IPS-NIHi11 (cell line): ENCODE measurements at places on chromosomes 3 and 15.

GRCh38 chr3:129820587-129820986, 72.9 kb downstream of the TMCC1 start:
- no peak for DNase-seq

GRCh38 chr3:108527109-108527508, 16.7 kb upstream of the MYH15 start:
- DNase-seq, result no peak

GRCh38 chr3:45646051-45646585, 43.1 kb upstream of the SACM1L start:
- DNase-seq, result no peak

DNA sequence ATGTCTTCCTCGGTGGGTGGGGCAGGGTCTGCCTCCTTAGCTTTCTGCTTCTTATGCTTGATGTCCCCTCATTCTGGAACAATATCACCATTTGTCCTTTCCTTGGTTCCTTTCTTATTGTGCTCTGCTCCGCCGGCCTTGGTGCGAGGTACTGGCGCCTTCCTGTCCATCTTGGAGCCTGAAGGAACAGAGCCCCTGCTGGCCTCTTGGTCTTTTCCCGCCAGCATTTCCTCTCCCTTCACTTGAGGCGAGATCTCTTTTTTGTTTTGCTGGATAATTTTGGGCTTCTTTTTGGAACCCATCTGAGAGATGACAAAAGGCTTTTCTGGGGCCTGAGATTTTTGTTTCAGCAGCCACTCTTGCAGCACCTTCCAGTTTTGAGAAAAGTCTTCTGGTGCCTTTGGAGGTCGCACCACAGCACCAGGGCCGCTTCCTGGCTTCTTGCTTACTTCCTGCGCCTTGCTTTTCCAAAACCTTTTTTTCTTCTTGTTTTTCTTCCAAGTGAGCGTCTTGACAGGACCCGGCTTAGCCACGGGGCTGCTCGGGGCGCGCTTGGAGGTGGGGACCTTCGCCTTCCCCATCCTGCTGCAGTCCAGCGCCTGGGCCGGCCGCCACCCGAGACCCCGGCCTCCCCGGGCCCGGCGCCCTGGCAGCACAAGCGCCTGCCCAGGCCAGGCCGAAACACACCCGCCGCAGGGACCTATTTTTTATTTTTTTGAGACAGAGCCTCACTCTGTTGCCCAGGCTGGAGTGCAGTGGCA, 127.1 kb downstream of the KLF13 start:
- DNase-seq, result no peak

- peak; percentile 31 for DNase-seq
These were observed 88.6 kb upstream of the GSK3B start for GRCh38 chr3:120182613-120183511.

DNA sequence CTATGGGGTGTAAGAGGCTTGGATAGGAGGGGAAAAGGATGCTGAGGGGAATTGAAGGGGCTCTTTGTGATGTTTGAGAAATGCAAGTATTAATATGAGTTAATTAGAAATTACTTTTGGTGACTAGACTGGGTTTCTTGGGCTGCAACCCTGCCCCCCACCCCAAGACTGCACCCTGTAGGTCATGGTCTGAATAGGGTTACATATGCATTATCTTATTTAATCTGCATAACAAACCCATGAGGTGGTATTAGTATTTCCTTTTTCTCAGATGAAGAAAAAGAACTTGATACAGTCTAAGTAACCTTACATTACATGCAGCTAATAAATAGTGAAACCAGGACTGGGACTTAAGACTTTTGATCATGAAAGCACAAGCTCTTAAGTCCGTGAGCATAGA, 5.6 kb upstream of the ZBTB38 start:
- DNase-seq, result no peak

- no peak for DNase-seq
These were observed 99.9 kb downstream of the LINGO1 start for GRCh38 chr15:77532846-77533245.

DNA sequence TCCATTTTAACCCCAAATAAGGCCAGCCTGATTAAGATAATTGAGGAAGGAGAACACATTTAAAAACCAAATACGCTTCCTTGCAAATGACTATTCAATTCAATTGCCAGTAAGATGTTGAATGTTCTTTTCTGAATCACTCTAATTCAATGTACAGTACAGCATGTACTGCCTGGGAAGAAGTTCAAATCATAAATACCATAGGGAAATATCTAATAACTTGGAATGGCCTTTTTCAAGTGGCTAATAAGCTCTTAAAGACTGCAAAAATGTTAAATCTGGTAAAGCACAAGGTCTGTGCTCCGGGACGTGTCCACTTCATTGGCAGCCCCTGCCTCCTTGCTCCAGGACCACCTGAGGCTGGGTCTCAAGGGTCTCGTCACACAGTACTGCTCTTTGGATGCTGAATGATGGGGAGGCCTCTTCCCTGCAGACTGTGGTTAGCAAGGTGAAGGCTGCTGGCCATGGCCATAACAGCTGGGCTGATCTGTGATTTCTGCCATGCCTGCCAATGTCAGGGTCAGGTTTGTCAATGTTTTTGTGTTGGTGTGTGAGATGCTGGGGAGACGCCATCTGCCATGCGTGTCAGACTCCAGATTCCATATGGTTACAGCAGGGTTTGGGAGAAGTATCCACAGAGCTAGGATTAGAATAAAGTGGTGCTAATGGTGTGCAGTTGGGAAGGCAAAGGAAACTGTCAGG, 300.5 kb downstream of the ADAMTS17 start:
- DNase-seq, result no peak

GRCh38 chr15:70792171-70792573, 28.8 kb upstream of the UACA start:
- DNase-seq, result no peak

DNA sequence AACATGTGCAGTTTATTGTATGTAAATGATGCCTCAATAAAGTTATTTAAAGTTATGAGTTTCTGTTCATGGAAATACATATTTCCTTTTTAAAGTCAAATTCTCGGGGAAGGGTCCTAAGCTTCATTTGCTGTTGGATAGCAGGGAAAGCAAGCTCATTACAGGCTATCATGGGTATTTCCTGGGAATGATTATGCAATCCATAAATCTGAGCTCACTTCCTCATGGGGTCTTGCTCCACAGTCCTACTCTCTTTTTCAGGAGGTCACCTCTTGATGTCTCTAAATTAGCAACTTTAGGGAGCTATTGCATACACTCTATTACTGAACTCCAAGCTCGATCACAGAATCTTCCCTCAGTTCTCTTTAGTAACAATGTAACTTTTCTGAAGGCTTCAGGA, 69.9 kb upstream of the TP63 start:
- DNase-seq, result no peak

GRCh38 chr3:66253790-66254620, 33.2 kb downstream of the SLC25A26 start:
- peak; percentile 21 for DNase-seq

- DNase-seq, result no peak
These were observed 105.0 kb downstream of the GRM7 start for GRCh38 chr3:6965881-6966280.

- DNase-seq, result no peak
These were observed 118.4 kb upstream of the TPRG1 start for GRCh38 chr3:189053322-189053721.

DNA sequence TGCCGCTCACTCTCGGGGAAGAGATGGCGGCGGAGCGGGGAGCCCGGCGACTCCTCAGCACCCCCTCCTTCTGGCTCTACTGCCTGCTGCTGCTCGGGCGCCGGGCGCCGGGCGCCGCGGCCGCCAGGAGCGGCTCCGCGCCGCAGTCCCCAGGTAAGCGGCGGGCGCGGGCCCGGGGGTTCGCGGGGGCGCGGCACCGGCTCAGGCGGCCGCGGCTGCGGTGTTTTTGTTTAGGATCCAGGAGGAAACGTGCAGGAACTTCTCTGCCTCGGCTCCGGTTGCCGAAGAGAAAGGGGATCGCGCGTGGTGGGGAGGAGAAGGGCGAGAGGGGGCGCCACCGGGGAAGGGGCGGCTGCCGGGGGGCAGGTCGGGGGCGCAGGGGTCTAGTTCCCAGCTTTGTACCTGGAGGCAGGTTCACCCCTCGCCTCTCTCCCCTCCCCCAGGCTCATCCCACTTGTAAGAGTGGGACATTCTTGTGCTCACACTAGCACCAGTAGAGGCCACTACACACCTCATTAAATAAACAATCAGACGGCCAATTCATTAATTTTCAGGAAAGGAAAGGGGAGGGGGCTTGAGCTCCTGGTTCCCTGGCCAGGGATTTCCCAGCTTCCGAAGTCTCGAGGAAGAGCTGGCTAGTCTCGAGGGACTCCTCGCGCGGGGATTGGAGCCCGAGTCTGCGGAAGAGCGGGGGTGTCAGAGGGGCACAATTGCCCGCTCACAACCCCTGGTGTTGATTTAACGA, 562 bp downstream of the NEO1 start:
- peak; percentile 66 for DNase-seq

- no peak for DNase-seq
These were observed 21.6 kb downstream of the SLCO3A1 start for GRCh38 chr15:91874992-91875660.

DNA sequence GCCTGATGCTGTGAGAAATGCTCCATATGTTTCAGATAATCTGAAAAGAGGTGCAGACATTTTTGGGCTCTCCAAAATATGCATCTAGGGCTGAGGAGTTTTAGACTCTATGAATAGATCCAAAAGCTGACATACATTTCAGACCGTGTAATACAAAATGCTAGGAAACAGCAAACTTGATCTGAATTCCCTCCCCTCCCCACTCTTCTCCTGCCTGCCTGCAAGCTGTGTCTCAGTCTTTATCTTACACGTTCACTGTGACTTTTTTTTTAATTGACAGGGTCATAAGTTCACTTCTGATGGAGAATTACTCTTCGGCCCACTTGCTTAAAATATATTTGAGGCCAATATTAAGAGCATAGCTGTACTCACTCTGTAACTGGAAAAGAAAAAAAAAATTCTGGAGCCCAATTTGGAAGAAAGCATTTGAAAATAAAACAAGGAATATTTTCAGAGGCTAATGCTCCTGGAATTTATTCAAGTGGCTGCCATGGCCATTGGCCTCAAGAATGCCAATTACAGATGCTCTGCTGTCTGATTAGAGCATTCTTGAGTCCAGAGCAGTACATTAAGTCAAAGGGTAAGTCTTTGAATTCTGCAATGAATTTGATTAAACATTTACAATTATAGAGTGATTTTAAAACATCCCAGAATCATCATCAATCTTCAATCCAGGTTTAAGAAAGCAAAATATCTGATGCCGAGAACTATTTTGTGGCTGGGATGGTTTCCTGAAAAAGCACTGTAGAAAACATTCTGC, 146.2 kb upstream of the SEMA6D start:
- DNase-seq, result no peak

- no peak for DNase-seq
These were observed 54.2 kb downstream of the PPARG start for GRCh38 chr3:12343047-12343501.

GRCh38 chr3:51974277-51974962, 444 bp upstream of the ABHD14A start:
- no peak for DNase-seq

DNA sequence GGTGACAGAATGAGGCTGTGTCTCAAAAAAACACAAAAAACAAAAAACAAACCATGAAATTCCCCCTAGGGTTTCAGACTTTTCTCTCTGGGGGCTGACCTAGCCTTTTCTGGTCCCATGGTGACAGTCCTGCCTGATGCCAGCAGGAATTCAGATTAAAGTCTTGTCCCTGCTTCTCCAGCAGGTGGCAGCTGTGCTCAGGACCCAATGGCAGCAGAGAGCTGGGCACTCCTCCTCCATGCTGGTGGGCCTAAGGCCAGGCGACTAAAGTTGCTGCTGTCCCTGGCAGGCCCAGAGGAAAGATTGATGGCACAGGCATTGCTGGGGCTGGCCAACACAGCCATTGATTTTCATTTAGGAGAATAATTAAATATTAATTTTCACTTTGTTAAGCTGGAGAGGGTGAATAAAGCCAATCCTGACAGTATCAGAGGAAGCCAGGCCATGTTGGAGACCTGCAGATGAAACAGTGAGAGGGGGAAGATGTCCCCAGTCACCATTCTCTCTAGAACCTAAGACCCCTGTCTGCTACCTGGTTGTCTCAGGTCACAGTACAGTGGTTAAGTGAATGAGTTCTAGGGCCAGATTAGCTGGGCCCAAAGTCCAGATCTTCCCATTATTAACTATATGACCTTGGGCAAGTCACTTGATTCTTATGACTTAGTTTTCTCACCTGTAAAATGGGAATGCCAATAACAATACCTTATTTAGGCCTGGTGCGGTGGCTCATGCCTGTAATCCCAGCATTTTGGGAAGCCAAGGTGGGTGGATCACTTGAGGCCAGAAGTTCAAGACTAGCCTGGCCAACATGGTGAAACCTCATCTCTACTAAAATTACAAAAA, 7.1 kb downstream of the CELF6 start:
- peak; percentile 87 for DNase-seq

- no peak for DNase-seq
These were observed 473.4 kb downstream of the AGBL1 start for GRCh38 chr15:86553108-86553507.

DNA sequence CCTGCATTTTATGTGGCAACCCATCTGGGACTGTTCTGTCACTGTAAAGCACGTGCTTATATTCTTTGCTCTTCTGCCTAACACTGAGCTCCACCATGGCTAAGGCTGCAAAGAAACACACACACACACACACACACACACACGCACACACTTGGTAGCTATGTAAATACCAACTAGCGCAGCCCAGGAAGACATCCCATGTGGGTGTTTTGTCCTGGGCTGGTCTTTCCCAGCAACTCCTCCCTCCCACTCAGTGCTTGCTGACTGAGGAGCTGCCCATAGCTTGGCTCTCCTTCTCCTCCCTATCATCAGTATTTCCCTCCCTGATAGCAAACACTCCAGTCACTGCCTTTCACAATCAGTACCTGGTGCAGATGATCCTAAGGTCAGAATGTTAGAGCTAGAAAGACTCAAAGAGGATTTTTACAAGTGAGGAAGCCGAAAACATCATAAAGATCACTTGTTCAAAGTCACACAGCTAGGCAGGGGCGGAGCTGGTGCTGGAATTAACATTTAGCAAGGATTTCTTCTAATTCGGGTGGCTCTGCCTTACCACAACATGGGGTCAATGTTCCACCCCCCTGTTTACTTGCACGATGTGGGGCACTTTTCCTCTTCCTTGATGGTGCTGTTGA, 377.1 kb upstream of the TBL1XR1 start:
- DNase-seq, result peak; percentile 57

DNA sequence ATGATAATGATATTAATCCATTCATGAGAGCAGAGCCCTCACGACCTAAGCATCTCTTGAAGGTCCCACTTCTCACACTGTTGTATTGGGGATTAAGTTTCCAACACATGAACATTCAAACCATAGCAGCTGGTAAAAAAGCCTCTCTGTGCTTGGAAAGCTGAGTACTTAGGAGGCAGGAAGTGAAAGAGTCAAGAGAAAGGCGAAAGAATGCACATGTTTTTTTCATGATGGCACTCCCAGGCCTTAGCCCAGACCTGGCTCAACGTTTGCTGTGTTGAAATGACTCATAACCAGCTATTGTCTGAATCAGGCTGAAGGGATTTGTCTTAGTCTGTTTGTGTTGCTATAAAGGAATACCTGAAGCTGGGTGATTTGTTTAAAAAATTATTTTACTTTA, 84.4 kb upstream of the RGMA start:
- no peak for DNase-seq

DNA sequence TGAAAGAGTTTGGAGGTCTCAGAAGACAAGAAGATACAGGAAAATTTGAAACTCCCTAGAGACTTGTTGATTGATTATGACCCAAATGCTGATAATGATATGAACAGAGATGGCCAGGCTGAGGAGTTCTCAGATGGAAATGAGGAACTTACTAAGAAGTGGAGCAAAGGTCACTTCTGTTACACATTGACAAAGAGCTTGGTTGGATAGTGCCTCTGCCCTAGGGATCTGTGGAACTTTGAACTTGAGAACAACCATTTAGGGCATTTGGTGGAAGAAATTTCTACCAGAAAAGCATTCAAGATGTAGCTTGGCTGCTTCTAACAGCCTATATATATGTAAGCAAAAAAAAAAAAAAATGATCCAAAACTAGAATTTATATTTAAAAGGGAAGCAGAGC, 48.9 kb upstream of the NAALADL2 start:
- DNase-seq, result no peak
